Heart right ventricle (tissue), 16 donors: ENCODE measurements at places on chromosomes 3 and 15. TPM values are rescaled to one million over a fixed set of nuclear protein-coding genes. Genes with fewer than 3 reads are reported as not detected.

GRCh38 chr3:103511891-103512290 lies 1077.1 kb downstream of the ZPLD1 start:
- no peak for DNase-seq

FGF12 gene
- 308 TPM for total RNA-seq

CYP11A1 gene
- 2.3 TPM for total RNA-seq

DNA sequence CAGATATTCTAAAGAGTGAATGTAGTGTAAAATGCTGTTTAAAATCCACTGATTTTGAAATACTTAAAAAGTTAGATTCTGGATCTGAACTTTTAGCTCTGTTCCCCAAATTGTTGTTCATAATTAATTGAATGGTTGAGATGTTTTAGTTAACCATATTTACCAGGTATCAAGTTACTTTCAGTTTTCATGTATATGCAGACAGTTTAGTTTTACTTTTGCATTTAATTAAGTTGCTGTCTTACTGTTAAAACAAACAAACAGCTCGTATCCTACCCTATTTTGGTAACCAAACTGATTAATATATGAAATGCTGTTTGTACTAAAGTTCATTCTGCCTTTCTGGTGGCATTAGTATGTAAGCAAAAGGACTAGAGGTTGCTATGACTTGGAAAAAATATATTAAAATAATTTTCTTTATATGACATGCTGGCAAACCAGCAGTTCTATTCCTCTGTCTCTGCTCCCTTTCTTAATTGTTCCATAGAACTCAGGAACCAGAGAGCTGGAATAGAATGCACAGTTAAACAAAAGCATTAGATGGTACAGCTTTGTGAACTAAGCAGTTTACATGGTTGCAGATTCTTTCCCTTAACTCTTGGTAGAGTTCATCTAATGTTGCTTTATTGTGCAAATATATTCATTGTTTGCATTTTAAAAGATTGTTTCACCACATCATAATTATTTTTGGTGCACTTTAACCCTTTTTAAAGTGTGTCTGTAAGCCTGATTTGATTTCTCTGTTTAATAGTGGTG lies 39.5 kb upstream of the SCAANT1 start:
- no peak for DNase-seq

GRCh38 chr15:88218557-88219221 lies 37.9 kb downstream of the NTRK3 start:
- DNase-seq, result no peak

LOXL1 gene
- 11.2 TPM for total RNA-seq

DNA sequence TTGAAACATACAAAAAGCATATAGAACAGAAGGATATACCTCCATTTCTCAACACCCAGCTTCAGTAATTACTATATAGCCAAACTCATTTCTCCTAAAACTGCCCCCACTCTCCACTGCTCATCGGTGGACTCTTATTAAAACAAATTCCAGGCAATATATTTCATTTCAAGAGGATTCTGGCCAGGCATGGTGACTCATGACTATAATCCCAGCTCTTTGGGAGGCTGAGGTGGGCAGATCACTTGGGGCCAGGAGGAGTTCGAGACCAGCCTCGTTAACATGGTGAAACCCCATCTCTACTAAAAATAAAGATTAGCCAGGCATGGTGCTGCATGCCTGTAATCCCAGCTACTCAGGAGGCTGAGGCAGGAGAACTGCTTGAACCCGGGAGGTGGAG lies 40.9 kb downstream of the SNX4 start:
- no peak for DNase-seq

SKOR1 gene
- total RNA-seq, result 0.07 TPM

KLHL40 gene
- 0.60 TPM for total RNA-seq

DNA sequence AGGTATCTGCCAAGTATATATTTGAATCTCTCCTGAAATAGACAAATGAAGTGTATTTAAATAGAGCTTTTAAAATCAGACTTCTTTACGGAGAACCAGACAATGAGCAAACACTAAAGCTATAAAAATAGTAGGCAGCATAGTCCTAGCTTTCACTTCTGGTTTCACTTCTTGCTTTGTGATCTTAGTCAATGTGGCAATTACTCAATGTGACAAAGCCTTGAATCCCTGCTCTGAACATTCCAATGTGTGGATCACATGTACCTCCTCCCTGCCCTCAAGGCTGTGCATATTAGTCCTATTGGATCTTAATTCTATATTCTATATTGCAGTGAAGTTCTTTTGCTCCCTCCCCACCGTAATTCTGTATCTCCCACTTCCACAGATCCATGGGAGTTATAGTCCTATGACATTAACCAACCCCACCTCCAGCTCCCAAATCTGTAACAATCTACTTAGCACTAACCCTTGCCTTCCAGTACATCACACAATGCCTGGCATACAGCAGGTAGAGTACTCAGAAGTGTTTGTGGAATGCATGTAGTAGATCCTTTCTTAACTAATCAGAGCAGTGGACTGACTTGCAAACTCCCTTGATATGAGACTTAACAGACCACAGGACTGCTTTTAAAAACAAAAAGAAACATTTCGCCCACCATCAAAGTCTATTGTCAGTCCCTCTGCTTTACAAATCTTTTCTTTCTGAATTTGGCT lies 24.3 kb upstream of the CP start:
- no peak for DNase-seq

DNA sequence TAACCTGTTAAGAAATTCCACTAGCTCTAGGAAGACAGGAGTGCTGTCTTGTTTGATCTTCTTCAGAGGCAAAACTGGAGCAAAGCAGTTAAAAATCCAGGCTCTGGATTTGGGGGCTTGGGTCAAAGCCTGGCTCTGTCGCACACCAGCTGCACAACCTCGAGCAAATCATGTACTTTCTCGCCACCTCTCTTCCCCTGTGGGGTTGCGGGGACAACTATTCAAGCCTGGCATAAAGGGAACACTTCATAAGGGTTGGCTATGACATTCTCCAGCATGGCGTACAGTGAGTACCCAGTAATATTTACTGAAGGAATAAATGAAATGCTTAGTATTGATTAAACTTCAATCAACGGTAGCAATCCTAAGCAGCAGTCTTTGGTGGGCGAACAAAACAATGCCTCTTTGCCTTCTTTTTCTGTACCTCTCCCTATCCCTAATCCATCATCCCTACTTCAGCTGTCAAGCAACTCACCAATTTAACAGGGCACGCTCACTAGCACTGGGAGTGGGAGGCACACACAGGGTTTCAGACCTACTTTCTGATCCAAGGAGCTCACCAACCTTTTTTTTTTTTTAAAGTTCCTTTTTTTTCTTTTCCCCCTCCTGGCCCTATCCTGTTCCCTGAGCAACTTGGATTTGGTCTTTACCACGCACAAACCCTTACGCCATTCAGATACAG lies 33.0 kb downstream of the GNB5 start:
- DNase-seq, result no peak

DNA sequence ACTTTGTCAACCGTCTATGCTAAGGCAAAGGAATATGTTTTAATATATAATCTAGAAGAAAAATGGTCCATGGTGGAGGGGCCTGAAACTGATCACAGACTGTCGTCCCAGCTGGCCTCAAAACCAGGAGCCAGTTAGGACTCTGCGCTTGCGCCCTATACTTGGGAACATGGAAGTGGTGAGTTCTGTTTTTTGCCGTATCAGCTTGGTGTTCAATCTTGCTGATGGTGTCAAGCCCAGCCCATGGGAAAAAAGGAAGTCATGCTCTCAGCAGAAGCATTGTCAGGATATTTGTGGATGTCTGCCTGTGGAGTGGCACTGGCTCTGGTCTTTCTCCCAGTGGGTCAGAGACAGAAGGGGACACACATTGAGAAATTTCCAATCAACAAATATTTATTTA lies 342.0 kb upstream of the CTDSPL start:
- DNase-seq, result peak; percentile 29

CDC25A gene
- 0.47 TPM for total RNA-seq

DNA sequence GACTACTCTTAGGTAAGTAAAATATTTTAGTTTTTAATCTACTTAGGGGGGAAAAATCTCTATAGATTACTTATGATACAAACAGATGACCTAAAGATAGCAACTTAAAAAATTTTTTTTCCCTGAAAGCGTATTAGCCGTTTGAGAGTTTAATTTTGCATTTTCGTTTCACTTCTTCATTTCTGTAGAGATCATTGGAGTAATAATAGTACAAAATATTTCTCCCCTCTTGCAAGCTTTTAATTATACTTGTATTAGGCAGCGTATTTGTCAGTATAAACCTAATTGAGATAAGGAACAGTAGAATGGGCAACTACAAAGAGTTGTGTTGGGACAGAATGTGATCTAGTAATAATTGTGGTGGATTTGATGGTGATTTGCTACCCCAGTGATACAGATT lies 10.3 kb downstream of the SKIL start:
- DNase-seq, result no peak

DNA sequence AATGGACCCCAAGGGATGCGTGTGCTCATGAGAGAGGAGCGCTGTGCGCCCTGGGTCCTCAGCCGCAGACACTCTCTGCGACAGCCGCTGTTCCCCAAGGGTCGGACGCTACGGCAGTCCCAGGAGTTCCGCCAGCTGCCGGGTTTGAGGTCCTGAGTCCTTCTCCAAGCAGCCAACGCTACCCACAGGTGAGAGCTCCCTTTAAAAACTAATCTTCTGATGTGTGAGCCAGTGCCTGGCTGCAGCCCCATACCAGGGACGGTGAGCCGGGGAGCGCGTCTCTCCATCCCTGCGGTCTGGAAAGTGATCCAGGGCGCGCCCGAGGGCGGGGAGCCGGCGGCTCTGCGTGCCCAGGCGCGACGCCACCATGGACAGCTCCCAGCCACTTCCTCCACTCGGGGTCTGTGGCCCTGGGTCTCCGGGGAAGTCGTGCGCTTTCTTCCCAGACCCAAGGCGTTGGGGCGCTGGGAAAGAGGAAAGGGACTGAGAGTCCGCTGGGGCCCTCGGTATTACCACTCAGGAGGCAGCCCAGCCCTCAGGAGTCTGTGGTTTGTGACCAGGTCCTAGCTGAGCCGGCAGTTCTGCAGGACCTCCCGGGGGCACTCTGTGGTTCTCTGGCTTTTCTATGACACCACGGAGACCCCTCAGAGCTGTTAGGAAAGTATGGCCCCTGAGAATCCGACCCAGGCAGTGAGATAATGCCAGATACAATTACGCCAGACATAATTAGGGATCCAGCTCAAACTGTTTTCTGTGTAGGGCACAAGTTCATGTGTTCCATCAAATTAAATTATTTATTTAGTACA lies 1.4 kb downstream of the CEMIP start:
- DNase-seq, result peak; percentile 63

TRAK1 gene
- 336 TPM for total RNA-seq

- DNase-seq, result no peak
Observed at GRCh38 chr3:99751649-99752048, 66.0 kb upstream of the CMSS1 start.

DNA sequence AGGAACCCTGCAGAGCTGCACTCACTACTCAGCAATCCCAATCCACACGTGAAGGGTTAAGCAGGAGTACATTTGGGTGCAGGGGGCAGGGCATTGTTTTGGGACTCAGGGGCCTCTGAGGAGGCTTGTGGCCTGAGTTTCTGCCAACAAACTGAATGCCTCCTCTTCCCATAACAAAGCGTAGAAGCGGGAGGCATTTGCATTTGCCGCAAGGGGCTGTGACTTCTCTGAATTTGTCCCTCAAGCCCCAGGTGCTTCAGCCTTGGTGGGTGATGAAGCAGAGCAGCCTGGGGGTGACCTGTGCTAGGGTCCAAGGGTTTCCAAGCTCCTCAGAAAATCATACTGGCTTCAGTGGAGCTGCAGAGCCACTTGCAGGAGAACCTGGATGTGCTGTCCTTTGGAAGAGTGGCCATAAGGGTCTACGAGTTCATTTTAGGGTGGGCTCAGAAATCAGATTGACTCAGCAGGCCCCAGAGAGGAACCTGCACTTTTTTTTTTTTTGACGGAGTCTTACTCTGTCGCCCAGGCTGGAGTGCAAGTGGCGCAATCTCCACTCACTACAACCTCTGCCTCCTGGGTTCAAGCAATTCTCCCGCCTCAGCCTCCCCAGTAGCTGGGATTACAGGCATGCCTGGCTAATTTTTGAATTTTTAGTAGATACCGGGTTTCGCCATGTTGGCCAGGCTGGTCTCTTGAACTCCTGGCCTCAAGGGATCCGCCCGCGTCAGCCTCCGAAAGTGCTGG lies 1.4 kb upstream of the RPSA start:
- no peak for DNase-seq

DNA sequence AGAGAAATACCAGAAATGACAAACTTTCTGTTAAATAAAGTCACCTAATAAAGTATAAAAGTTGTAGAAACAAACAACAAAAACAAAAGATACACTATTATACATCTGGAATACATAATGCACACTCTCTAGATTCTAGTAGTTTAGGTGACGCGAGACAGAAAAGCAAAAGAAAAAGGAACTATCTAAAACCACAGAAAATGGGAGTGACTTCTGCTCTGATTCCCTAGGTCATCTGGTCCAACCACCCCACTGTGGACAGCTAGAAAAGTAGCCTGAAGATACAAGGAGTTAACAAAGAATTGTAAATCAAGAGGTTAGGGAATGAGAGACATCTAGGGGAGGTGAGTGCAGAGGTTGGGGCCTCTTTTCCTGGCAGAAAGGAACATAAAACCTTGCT lies 39.1 kb downstream of the DHX36 start:
- DNase-seq, result no peak

DNA sequence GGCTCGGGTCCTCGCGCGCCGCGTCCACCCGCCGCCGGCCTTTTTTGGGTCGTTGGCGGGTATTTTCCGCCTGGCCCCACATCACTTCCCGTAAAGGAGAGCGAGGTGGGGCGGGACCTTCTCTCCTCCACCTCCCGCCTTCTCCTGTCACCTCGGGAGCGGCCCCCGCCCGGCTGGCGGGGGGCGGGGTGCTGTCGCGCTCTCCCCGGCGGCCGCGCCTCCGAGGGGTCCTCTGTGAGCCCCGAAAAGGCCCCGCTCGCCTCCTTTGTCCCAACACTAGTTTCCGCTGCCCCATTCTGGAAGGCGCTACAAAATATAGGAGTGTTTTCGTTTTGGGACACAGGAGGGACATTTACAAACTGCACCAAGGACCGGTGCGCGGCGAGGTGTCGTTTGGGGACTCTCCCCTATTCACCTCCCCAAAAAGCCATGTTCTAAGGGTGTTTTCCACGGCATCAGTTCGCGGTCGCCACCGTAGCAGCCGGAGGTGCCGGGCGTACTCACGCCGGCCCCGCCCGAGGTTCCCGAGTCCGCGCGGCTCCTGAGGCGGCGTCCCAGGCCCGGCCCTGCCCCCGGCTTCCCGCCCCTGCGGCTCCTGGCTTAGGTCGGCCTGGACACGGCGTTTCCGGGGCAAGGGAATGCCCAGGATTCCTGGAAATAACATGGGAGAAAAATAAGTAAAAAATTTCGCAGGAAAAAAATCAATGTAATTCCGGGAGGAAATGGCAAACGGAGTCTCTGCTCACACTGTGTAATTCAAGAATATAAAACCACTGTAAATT lies at the start of gene RAB27A:
Gene RAB27A, minus strand, starts transcription at position 68 of the 782 bp plus-strand sequence. CDS start 54,879 bp downstream, outside the sequence.
- peak; percentile 70 for DNase-seq
